Activated gamma-delta T cell treated with Interleukin-2 at 50 U/mL for 16 hours (primary cell): ENCODE measurements at places on chromosomes 16 and 17.

GRCh38 chr16:53892155-53892554 lies 188.2 kb downstream of the FTO start:
- DNase-seq, result peak; percentile 37

GRCh38 chr17:37388266-37388665 lies 12.5 kb downstream of the C17orf78 start:
- DNase-seq, result no peak

GRCh38 chr17:36183001-36183971 lies 6.8 kb upstream of the TBC1D3B start:
- no peak for DNase-seq

GRCh38 chr16:972316-973002 lies 1.7 kb upstream of the LMF1 start:
- DNase-seq, result no peak

DNA sequence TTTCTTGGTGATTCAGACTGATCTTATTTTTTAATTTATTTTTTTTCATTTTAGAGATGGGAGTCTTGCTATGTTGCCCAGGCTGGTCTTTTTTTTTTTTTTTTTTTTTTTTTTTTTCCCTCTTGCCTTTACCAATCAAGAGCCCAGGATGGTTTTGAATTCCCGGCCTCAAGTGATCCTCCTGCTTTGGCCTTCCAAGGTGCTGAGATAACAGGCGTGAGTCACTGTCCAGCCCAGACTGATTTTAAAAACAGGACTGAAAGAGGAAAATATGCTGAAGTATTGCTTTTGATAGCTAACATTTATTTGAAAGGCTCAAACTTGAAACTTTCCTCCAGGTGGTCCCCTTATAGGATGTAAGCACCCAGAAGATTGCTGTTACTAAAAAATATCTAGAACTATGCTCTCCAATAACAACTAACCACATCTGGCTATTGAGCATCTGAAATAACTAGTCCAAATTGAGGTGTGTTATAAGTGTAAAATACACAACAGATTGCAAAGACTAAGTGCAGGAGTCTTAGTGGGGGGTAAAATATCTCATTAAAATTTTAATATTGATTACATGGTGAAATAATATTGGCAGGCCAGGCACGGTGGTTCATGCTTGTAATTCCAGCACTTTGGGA lies 15.8 kb upstream of the BRIP1 start:
- no peak for DNase-seq

DNA sequence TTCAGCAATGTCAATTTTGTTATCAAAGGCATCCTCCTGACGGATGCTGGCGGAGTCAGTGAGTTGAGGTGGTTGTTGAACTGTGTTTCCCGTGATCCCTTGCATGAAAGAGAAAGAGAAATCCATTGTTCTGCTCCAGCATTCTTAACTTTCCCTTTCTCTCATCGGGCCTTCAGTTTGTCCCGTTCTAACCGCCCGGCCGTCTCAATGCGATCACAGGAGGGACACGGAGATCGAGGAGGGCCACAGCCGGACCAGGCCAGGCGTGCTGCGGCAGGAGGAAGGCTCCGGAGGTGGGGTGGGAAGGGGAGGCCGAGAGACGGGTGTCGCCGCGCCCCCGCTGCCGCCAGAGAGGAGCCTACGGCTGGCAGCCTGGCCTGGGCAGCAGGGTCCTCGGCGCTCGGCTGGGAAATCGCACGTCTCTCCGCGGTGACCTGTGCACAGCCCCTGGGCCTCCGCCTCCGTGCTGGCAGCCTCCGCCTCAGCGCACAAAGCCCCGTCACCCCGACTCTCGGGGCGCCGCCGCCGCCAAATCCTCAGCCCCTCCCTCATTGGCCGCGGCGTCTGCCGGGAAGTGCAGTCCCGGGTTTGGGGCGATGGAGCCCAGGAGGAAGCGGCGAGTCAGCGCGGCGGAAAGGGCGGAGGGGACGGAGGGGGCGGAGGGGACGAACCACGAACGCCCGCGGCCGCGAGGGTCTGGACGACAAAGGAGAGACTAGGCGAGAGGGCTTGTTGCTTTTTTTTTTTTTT lies 38.1 kb downstream of the SOST start:
- DNase-seq, result peak; percentile 67

DNA sequence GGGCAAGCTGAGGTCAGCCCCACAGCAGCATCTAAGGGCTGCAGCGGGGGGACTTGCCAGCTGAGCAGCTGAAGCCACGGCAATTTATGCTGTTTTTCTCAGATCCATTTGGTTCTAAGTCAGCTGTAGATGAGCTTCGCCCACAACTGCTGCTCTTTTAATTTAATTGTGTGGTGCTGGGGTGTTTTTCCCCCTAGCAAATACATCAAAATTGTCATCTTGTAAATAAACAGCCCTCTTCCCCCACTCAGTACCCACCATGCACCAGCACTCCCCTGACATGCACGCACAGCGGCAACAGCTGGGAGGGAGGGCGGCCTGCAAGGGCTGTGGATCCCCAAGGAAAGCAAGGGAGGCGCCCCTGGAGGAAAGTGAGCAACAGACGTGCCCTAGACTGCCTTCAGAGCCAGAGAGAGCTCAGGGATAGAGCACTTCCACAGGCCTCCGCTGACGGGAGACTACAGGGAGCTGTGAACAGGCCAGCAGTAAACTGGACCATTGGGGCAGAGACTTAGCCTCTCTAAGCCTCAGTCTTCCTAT lies 149.5 kb downstream of the TMEM132E start:
- no peak for DNase-seq

GRCh38 chr16:69338557-69339288 lies 641 bp downstream of the COG8 start:
- DNase-seq, result no peak

- DNase-seq, result no peak
These were observed 30.1 kb upstream of the CPNE2 start for GRCh38 chr16:57062329-57062728.

GRCh38 chr17:18946536-18946935 lies 5.4 kb upstream of the SLC5A10 start:
- DNase-seq, result no peak

- no peak for DNase-seq
These were observed 4.2 kb upstream of the PYCARD start for GRCh38 chr16:31206776-31207175.

GRCh38 chr17:64634218-64634617 lies 27.9 kb downstream of the SMURF2 start:
- no peak for DNase-seq

- no peak for DNase-seq
These were observed 149.6 kb upstream of the CIBAR2 start for GRCh38 chr16:85261657-85262557.

DNA sequence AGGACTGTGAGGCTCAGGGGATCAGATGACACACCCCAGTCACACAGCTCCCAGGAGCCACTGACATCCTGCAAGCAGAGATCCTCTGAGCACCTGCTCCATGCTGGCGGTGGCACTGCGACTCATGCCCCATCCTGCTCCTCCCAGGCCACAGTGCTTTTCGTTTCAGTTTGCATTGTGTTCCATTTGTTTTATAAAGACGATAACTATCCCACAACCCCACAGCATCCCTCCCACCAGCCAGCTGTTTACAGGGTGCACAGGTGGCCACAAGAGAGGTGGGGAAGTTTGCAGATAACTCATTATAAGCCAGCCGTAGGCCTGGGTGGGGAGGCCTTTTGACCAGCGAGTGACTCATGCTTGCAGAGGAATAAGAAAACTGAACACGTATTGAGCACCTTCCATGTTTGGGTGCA lies 28.2 kb downstream of the BCO1 start:
- DNase-seq, result no peak

GRCh38 chr16:22782314-22782713 lies 31.6 kb upstream of the HS3ST2 start:
- DNase-seq, result no peak

- DNase-seq, result no peak
These were observed 1.2 kb downstream of the DDX5 start for GRCh38 chr17:64504769-64505339.

GRCh38 chr17:78879635-78880186 lies 23.3 kb downstream of the CEP295NL start:
- DNase-seq, result no peak

GRCh38 chr16:14509055-14509454 lies 121.0 kb downstream of the PARN start:
- DNase-seq, result no peak

GRCh38 chr16:56923481-56924091 lies 8.4 kb upstream of the HERPUD1 start:
- no peak for DNase-seq

- no peak for DNase-seq
These were observed 412.3 kb downstream of the XYLT1 start for GRCh38 chr16:17058471-17058870.

DNA sequence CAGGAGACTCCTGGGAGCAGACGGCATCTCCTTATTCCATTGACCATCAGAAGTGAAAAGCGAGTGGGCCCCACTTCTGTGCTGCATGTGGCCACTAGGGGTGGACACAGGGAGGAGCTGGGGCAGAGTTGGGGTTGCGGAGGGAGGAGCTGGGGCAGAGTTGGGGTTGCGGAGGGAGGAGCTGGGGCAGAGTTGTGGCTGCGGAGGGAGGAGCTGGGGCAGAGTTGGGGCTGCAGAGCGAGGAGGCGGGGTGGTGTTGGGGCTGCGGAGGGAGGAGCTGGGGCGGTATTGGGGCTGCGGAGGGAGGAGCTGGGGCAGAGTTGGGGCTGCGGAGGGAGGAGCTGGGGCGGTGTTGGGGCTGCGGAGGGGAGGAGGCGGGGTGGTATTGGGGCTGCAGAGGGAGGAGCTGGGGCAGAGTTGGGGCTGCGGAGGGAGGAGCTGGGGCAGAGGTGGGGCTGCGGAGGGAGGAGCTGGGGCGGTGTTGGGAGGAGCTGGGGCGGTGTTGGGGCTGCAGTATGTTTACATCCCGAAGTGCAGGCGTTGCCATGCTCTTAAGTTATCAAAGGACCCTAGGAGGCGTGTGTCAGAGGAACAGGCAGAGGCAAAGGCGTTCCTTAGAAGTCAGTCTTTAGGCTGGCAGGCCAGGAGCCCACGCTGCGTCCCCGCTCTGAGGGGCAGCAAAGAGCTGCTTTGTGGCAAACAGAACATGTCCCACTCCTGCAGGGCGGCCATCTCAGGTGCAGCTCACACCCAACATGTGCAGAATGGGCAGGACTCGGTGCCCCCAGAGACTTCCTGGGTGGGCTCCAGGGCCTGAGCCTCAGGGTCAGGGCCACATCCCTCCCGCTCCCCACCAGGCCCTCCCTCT lies 76.0 kb downstream of the ZNF778 start:
- DNase-seq, result no peak

DNA sequence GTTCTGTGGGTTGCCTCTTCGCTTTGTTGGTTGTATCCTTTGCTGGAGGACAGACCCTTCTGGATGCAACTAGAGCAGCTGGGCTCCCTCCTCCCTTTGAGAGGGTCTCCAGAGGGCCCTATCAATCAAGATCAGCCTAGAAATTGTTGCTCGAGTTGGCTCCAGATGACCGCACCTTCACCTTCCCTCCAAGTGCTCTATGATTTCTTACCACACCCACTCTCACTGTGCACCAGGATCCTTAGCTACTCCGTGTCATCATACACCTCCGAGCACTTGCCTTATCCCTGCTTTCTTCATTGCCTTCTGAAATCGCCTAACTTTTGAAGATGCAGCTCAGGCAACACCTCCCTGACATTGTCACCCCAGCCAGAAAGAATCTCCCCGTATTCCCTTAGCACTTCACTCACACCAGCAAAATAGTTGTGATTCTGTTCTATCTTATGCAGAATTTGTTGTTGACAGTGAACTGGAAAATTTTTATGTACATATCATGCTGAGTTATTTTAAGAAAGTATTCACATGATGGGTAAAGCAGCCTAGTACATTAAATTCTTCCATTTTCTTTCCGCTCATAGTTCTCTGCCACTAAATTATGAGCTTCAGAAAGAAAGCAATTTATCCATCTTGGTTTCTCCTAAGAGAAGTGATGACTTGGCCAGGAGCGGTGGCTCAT lies 52.9 kb downstream of the ABAT start:
- DNase-seq, result no peak

GRCh38 chr17:64270885-64271284 lies 7.8 kb upstream of the TEX2 start:
- no peak for DNase-seq

- no peak for DNase-seq
These were observed 3.6 kb downstream of the MAPK7 start for GRCh38 chr17:19381741-19382444.

GRCh38 chr17:32482568-32483320 lies 4.0 kb upstream of the CDK5R1 start:
- no peak for DNase-seq

- no peak for DNase-seq
These were observed 15.1 kb downstream of the C16orf54 start for GRCh38 chr16:29730649-29731048.

GRCh38 chr17:69712801-69713311 lies 298.4 kb downstream of the MAP2K6 start:
- DNase-seq, result no peak

DNA sequence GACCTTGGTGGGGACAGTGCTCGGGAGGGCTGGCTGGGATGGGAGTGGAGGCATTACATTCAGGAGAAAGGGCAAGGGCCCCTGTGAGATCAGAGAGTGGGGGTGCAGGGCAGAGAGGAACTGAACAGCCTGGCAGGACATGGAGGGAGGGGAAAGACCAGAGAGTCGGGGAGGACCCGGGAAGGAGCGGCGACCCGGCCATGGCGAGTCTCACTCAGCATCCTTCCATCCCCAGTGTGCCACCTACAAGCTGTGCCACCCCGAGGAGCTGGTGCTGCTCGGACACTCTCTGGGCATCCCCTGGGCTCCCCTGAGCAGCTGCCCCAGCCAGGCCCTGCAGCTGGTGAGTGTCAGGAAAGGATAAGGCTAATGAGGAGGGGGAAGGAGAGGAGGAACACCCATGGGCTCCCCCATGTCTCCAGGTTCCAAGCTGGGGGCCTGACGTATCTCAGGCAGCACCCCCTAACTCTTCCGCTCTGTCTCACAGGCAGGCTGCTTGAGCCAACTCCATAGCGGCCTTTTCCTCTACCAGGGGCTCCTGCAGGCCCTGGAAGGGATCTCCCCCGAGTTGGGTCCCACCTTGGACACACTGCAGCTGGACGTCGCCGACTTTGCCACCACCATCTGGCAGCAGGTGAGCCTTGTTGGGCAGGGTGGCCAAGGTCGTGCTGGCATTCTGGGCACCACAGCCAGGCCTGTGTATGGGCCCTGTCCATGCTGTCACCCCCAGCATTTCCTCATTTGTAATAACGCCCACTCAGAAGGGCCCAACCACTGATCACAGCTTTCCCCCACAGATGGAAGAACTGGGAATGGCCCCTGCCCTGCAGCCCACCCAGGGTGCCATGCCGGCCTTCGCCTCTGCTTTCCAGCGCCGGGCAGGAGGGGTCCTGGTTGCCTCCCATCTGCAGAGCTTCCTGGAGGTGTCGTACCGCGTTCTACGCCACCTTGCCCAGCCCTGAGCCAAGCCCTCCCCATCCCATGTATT lies 1.1 kb downstream of the CSF3 start:
- DNase-seq, result no peak

GRCh38 chr17:70295731-70296130 lies 126.4 kb downstream of the KCNJ2 start:
- no peak for DNase-seq
